ENCODE measurements at places on chromosomes 7 and 10.

GRCh38 chr7:128908750-128909624, 1.5 kb downstream of the KCP start:
- no peak for DNase-seq

DNA sequence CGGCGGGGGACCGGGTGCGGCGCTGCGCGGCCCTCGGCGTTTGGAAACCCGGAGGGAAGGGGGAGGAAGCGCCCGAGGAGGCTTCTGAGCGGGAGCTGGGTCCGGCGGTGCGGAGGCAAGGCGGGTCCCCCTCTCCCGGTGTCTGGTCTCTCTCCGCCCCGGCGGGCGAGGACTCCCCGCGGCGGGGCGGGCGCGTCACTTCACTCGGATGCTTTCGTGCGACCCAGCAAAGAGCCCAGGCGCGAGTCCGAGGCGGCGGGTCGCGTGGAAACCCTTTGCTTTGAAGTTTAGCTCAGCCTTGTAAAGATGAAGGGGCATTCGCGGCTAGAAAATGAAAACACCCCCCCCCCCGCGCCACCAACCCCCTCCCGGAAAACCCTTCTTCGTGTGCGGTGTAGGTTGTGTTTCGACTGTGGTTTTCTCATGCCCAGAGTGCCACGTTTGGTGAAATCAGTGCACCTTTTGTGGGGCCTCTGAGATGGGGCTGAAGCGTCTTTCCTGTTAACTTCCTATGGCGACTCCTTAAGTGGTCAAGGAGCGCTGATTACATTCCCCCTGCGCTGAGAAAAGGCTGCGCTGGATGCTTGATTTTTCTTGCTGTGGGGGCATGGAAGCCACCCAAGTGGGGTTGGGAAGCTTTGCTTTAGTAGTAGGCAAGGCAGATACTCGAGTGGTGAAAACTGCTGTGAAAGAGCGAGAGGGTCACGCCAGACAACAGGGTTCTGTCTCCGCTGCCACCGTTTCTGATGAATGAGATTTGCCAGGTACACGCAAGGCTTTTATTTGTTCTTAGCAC, 876 bp downstream of the GNAI1 start:
- DNase-seq: no peak

DNA sequence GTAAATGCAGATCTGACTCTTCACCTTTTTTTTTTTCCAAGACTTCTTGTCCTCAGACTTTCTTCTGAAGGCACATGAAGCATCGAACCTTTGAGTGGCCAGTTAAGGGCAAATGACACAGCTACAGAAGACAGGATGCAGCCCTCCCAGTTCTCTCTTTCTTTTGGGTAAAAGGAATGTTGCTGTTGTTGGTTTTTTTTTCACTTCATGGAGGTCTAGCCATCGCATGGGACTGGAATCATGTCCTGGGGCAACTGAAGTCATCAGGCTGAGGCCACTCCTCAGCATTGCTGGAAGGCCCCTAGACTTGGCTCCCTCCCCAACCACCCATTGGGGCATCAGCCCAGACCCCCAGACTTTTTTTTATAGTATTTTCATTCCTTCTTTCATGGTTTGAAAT, 896.5 kb downstream of the SORCS1 start:
- DNase-seq: no peak

DNA sequence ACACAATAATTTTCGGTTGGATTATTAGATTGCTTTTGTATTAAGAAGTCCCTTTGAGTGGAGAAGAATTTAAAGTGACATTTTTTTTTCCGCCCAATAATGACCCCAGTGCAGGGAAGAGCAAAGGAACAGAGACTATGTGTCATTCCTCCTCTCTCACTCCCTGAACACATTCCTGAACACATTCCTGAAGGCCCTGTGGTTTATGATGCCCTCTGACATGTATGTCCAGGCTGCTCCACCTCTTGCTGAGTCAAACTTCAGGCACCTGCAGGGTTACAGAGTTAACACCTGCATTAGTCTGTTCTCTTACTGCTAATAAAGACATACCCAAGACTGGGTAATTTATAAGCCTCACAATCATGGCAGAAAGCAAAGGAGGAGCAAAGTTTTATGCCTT, 704.0 kb upstream of the LRRN3 start:
- no peak for DNase-seq

DNA sequence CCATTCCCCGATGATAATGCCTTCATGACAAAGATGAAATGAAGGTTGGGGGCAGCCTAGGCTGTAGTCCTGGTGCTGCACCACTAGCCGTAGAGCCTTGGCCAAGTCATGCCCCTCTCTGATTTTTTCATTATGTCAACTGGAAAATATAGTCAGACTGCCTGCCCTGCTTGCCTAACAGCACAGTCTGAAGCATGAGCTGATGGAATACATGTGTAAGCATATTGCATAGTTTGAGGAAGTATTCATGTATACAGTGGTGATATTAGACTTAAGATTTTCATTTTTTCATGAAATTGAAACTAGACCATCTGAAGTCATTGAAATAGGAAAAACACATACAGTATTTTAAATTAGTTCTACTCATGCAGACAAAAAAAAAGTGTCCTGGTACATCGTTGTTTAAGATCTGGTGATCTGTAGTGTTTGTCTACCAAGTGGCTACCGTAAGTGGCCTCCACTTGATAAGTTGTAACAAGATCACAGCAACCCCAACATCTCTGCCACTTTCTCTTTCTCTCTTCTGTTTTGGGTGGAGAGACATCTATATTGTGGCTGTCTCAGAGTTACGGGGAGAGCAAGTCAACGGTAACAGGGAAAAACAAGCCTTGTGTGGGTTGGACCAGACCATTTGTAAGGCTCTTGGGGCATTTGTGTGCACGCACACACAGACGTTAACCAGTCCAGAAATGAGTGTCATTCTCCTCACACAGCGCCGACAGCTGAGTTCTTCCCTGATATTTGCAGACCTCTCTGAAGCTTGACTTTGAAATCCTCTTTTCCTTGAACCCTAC, 716.6 kb upstream of the GALNT17 start:
- DNase-seq: no peak

DNA sequence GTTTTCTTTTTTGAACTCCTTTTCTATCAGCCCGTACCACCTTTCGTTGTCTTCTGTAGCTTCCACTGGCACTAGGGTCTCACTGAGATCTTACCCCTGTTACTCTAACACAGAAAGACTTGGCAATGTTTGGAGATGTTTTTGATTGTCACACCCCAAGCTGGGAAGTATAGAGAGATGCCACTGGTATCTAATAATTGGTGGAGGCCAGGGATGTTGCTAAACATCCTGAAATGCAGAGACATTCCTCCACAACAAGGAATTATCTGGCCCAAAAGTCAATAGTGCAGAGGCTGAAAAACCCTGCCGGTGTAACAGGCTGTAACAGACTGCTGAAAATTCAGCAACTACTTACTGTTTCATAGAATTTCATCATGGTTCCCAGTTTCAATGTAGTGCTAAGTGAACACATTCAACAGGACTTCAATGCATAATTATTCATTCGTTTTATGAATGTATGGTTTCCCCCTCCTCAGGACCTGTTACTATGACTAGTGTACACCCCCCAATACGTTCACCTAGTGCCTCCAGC, 115.9 kb downstream of the TRIM24 start:
- DNase-seq: no peak

DNA sequence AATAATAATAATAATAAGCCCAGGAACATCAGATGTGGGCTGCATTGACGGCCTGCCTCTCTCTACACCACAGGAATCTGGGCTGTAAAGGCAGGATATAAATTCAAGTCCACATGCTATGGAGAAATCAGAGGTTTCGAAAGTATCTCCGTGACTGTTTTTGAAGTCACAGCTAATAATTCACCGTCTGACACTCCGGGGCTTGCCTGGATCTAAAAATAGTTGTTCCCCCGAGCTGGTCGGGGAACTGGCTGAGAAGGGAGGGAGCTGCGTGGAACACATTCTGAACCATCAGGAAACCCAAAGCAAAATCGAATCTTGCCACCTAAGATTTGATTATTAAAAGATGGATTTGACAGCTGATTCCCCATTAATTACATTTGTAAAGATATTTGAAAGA, 35.4 kb downstream of the KLF6 start:
- peak; percentile 75 for DNase-seq

DNA sequence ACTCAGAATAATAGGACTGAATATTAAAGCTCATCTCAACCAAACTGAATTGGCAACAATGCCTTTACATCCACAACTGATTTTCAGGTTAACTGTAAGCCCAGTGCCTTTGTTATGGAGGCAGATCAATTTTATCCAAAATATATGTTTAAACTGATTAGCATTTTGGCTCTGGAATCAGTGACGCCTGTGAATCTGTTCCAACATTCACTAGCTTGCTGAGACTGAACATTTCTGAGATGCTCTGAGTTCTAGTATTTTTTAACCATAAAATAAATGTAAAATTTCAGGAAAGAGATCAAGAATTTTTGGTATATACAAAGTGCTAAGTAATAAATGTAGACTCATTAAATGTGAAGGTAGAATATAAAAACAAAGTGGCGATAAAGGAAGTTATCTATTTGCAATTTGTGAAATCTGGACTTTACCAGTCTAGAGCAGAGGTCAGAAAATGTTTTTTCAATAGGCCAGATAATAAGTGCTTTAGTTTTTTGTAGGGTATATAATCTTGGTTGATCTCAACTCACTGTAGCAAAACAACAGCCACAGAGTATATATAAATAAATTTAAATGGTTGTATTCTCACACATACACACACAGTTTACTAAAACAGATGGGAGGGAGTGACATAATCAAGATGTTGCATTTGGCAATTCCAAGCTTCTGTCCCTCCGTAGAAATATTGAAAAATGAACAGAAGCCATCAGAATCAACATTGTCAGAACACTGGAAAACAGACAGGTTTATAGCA, 560.3 kb downstream of the ZWINT start:
- DNase-seq: no peak

GRCh38 chr7:38066391-38066790, 111.7 kb upstream of the STARD3NL start:
- no peak for DNase-seq

DNA sequence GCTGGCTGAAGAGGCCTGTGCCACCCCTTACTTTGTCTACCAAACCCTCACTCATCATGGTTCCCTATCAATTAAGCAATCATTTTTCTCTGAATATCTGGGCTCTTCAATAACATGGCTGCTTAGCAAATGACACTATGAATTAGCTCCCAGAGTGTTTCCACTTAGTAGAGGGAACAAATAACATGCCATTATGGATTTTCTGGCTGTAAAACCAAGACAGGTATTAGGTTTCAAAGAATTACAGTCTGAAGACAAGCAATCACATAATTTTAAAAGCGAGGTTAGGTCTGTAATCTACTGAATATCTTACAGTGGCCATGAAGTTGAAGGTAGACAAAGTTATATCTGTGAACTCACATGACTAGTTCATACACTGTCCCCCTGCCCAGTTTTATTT, 220.8 kb upstream of the PHYHIPL start:
- no peak for DNase-seq

DNA sequence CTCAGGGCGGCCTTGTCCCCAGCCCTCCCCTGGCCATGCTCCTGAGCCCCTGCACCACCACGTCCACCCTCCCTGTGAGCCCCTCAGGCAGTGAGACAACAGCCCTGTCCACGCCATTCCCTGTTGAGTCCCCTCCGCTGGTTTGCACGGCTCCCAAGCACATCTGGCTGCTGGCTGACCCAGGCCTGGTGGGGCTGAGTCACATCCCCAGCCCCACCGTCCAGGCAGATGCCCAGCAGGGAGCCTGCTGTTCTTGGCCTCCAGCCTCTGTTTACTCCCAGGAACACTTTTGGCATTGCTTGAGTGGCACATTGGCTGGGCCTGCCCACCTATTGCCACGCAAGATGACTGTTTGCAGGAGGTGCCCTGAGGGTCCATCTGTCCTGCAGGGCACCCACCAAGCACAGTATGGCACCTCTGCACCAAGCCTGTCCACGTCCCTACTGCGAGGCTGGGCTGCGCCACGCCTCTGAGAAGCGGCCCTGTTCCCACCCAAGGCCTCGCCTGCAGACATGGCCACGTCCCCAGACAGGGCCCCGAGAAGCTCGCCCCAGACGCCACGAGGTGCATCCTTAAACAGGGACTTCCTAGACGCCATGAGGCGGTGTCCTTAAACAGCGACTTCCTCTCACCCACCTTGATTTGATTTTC, 48.4 kb upstream of the INPP5A start:
- no peak for DNase-seq

- DNase-seq: no peak
Observed at GRCh38 chr10:43372765-43373361, 1.4 kb downstream of the FXYD4 start.

DNA sequence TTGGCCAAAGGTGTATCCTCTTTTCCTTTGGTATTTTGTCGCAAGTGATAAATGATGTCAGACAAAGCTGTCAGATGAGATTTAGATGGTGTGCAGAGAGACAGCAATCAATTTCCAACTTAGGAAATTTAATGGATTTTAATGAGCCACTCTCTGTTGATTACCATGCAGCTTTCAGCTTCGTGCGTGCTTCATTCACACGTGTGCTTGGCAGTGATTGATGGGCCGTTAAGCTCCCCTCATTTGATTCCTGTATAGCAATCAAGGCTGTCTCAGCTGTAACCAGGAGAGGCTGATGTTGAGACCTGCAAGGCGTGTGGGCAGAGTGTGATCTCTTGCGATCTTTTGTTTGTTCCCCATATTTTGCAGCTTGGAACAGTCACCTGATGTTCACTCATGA, 439.6 kb downstream of the CALN1 start:
- no peak for DNase-seq

DNA sequence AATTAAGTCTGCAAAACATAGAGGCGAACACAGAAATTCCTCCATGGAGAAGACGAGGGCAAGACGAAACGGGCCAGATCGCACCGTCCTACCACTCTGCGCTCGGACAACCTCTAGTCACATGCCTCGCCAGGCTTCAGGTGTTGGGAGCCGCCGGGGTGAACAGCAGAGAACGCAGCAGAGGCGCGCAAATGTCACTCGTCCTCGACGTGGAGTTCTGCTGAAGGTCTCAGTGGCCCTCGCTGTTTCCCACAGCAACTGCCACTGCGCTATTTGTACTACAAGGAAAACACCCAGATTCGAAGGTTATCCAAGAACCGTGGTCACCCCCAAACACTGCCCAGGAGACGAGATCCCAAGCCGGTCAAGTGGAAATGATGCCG, 9.2 kb downstream of the CTBP2 start:
- no peak for DNase-seq

GRCh38 chr10:20302033-20302432, 485.8 kb downstream of the PLXDC2 start:
- no peak for DNase-seq

- DNase-seq: no peak
Observed at GRCh38 chr7:158907390-158907789, 51.0 kb downstream of the DYNC2I1 start.

Data from MV-4-11 (cell line).